Peyer's patch (tissue), 4 donors: ENCODE measurements at places on chromosomes 11 and 22. TPM values are rescaled to one million over a fixed set of nuclear protein-coding genes. Genes with fewer than 3 reads are reported as not detected.

The ISX gene
- 187 TPM for total RNA-seq

The GLYAT gene
- total RNA-seq: not detected

The KCTD14 gene
- total RNA-seq: 3.3 TPM

The OR4D5 gene
- total RNA-seq: not detected

The MYO18B gene
- not detected for total RNA-seq

The APOL1 gene
- total RNA-seq: 16.9 TPM

The DCHS1 gene
- total RNA-seq: 11.1 TPM

DNA sequence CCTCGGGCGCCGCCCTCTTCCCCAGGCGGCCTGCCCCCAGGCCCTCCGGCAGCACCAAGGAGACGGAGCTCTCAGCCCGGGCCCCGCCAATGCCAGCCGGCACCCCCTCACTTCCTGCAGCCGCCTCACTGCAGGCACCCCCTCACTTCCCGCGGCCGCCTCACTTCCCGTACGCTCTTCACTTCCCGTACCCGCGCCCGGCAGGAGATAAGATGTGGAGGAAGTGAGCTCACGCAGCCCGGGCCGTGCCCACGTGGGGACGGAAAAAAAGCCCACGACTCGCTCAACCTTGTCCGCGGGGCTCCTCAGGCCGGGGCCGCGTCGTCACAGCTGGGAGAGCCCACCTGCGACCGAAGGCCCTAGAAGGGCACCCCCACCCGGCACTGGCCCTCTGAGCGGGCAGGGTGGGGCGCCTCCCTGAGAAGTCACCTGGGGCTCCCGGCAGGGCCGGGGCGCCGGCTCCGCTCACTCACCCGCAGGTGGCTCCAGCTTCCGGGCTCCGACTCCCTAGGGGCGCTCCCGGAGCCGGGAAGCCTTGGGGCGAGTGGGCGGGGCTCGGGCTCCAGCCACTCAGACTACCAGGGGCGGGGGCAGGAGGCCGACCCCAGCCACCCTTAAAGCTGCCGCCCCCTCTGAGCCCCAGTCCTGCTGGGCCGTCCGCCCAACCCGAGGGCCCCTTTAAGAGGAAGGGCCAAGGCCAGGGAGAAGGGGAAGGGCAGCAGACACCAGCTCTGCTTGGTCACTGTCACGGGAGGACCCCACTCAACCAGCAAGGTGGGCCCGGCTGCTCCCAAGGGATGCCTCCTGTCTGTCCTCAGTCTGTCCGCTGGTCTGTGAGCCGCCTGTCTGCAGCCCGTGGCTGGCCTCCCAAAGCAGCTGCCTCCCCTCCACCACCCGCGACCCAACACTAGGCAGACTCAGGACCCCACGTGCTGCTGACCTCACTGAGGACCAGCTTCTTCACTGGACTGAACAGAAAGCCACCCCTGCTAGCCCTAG is 31.4 kb downstream of the PISD start:
- peak; percentile 96 for DNase-seq

DNA sequence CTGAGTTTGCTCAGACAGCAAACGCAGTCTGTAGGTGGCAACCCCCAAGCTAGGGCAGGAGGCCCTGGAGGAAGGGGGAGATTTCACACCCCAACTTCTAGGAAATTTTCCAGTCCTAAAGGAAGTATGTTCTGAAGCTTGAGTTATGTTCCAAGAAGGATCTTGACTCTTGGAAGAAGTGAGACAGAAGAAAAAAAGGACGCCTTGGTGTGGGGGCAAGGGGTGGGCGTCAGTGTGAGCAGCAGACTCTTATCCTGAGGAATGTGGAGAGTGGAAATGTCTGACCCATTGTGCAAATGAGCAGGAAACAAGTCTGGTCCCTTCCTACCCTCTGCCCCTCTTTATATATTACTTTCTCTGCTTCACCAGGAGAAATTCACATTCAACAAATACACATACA is 368.5 kb upstream of the NARS2 start:
- no peak for DNase-seq

GRCh38 chr11:20477418-20478090 is 90.0 kb downstream of the PRMT3 start:
- no peak for DNase-seq

DNA sequence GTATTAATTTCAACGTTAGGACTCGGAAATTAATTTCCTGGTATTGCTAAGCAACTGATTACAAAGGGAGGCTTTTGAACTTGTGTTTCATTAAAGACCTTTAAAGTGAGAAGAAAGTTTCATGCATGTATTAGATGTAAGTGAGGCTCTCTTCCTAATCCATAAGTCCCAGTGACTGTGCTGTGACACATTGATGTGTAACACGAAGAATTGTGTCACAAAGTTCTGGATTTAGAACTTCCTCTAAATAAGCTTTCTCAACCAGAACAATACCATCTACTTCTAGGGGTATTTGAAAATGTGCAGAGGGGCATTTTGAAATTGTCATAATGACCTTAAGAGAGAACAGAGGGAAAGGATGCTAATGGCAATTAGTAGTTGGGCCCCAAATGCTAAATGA is 14.4 kb downstream of the DCUN1D5 start:
- no peak for DNase-seq

- no peak for DNase-seq
These were observed 242.3 kb downstream of the SWAP70 start for GRCh38 chr11:9905960-9906791.

DNA sequence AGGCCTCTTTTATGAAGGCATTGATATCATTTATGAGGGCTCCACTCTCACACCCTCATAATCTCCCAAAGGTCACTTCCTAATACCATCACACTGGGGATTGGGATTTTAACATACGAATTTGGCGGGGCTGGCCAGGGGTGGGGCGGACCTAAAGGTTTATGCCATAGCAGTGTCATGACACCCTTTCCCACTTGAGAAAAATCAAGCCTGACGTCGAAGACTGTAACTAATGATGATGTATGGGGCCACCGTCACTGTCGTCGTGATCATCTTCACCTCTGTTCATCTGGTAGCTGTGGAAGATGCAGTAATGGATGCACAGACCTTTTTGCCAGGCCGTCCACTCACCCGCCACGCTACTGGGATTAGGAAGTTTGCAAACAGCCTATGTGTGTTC is 912.1 kb downstream of the TBC1D22A start:
- no peak for DNase-seq

GRCh38 chr11:101931692-101932091 is 15.4 kb upstream of the ANGPTL5 start:
- no peak for DNase-seq

GRCh38 chr11:72482211-72482812 is 48.0 kb upstream of the CLPB start:
- peak; percentile 44 for DNase-seq

DNA sequence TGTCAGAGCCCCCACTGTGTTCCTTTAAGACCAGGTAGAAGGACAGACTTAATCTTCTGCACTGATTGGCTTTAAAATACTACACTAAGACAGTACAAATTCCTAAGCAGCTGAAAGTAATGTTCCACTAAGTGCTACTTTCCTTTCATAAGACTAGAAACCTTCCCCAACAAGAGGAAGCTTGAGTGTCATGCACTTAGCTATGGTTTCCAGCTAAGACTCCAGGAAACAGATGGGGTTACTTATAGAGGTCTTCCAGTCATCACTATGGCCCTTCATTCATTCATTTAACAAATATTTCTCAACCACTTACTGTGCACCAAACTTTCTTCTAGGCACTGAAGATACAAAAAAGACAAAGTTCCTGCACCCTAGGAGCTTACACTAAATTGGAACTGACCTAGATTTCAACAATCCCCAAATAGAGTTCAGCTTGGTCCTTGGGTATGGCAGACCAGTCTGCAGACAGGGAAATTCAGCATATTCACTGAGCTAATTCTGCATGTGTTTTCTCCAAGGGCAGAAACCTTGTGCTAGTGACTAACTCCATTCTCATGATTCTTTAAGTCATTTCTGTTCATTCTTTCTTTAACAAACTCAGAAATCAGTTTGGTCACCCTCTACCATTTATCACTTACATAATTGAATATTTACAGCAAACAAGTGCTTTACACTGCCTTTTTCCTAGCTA is 178.4 kb upstream of the MTNR1B start:
- no peak for DNase-seq

DNA sequence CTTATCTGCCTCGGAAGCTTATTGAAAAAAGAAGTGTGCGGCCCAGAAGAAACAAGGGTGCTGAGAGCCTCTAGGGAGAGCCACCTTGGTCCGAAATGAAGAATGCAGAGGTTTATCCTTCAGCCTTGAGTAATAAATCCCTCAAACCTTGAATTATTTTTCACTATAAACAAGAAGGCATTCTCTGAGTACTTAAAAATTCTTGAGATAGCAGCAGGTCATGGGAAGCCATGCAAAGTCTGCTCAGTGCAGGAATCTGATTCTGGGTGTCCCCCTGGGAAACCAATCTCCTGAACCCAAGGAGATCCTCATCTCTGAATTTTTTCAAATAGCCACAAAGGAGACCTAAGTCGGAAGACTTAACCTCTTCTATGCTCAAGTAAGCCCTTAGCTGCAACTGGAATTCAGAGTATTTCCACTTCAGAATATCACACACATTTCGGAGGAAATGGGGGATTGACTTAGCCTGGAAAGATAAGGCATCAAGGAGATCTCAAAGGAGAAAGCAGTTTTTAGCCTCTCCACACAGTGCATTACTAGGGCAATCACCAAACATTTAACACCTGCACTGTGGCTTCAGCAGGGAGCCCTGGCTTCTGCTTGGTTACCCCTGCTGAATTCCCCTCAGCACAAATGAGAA is 365.0 kb downstream of the ETS1 start:
- no peak for DNase-seq

GRCh38 chr11:134945993-134946392 is 534.0 kb upstream of the B3GAT1 start:
- DNase-seq: no peak

DNA sequence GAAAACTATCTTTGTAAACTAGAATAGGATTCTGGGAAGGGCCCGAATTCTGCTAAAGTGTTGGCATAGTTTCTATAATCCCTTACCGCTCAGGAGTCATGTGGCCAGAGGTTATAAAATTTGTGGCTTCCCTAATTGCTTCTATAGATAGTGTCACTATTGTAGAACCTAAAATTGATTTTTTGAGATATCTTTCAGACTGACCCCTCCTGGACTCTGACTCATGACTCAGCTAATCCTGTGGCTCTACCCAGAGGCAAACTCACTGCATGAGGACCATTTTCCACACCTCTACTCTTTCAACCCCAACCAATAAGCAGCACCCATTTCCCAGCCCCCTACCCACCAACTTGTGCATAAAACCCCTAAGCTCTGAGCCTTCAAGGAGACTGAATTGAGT is 61.8 kb upstream of the PRSS23 start:
- DNase-seq: no peak

GRCh38 chr22:47090591-47091245 is 328.3 kb downstream of the TBC1D22A start:
- DNase-seq: no peak

- DNase-seq: no peak
These were observed 78.0 kb downstream of the TENM4 start for GRCh38 chr11:79362821-79363220.

GRCh38 chr11:129792663-129793062 is 23.0 kb upstream of the TMEM45B start:
- no peak for DNase-seq

DNA sequence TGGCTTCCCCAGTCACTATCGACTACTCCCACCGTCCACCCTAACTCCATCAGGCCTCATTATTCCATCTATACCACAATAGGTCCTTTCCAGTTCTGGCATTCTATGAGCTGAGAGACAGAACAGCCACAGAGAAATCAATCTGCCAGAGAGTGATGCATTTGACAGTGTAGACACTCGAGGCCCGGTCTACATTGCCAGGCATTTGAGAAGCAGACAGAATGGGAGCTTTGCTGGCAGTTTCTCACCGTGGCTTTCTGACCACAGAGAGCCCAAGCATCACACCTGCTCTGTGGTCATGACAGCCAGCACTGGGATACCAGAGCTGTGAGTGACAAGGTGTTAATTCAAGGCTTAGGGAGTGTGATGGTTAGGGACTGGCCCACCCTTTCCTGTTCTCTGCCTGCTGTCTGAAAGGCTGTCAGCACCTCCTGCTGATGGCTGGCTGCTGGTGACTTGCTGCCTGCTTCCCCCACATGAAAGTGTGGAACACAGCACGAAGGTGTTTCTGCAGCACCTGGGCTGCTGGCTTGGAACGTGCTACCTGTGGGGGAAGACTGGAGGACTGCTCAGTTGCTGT is 137.8 kb downstream of the KIRREL3 start:
- DNase-seq: no peak

- DNase-seq: no peak
These were observed 103.7 kb downstream of the PPP6R3 start for GRCh38 chr11:68564261-68564660.

DNA sequence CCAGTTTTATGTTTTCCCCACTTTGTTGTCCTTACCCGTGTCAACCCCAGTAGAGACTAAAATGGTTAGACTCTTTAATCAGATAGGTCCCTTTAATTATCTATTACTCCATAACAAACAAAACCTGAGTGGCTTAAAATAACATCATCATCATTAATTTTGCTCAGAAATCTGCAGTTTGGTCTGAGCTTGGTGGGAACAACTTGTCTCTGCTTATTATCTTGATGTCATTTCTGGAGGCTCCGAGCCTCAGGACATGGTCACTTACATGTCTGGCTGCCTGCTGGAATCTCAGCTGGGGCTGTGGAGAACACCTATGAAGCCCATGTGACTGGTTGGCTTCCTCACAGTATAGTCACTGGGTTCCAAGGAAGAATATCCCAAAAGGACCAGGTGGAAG is 26.7 kb downstream of the UVRAG start:
- no peak for DNase-seq

DNA sequence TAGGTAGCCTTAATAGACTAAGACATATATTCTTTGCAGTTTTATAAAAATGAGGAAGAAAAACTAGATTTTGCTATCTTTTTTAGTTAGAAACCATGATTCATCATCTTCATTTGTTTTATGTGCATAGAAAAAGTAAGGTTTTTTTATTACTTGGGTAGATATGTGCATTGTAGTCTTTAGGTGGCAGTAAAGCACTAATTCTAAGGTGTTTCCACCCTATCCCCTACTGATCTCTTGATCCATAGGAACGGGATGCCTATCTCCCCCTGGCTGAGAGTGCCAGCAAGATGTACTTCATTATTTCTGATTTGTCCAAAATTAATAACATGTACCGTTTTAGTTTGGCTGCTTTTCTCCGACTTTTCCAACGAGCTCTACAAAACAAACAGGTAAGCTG is 148.1 kb downstream of the DYNC2H1 start:
- DNase-seq: no peak

GRCh38 chr11:44275241-44275640 is 34.7 kb downstream of the ALX4 start:
- no peak for DNase-seq

DNA sequence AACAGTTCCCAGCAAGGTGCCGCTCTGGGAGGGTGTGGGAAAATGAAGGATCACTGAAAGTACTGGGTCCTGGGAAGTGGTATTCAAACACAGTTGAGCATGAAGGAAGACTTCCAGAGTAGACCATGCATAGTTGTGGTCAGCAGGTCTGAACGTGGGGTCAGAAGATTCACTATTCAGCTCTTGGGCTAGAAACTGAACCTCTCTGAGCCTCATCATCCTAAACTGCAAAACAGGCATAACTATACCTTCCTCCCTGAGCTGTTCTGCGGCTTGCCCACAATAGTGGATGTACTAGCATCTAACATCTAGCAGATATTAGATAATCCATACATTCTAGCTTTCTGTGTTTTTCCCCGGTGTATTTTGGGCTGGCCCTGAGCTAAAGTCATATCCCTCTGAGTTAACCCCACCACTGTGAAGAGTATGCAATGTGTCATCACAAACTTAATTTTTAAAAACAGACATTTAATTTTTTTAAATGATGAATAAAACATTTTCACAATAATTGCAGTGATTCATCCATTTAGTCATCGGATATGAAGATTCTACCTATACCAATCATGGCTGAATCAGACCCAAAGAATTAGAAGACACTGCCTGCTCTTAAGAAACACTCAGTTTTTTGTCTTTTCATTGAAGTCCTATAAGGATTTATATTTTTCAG is 179.1 kb downstream of the BLID start:
- no peak for DNase-seq
